ENCODE measurements at places on chromosomes 1 and 21.

- no peak for DNase-seq
Observed at GRCh38 chr21:40516335-40516734, 330.6 kb downstream of the DSCAM start.

GRCh38 chr1:212944229-212944901 lies 6.0 kb upstream of the VASH2 start:
- no peak for DNase-seq

DNA sequence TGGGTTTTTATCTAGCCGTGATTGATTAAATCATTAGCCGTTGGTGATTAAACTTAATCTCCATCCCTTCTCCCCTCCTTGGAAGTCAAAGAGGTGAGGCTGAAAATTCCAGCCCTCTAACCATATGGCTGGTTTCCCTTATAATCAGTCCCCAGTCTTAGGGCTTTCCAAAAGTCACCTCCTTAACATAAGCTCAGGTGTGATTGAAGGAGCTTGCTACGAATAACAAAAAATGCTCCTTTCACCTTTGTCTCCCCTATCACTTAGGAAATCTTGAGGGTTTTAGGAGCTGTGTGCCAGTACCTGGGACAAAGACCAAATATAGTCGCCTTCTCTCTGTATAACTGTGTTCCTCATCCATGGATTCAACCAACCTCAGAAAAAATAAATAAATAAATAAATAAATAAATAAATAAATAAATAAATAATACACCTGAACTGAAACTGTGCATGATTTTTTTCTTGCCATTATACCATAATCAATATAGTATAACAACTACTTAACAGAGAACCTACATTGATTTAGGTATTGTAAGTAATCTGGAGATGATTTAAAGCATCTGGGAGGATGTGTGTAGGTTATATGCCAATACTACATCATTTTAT lies 82.2 kb downstream of the PAPPA2 start:
- DNase-seq: no peak

GRCh38 chr1:110672753-110673108 lies 2.0 kb downstream of the KCNA3 start:
- DNase-seq: no peak

DNA sequence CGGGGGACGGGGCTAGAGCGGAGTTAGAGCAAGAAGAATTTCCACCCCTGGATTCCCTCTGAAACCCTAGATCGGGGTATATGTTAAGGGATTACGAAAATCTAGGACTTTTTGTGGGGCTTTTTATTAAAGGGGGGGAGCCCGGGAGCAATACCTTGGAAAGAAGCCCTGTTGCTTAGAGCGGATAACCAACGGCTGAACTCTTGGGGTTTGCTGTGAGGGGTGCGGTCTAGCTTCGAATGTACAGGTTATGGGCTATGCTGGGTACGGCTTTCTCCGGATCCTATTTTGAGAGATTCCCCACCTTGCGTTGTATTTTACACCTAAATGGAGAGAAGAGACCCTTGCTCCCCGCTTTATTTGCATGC lies 626 bp downstream of the DYRK3 start:
- peak; percentile 17 for DNase-seq

GRCh38 chr21:33769057-33769456 lies 126.8 kb downstream of the ITSN1 start:
- peak; percentile 18 for DNase-seq

- DNase-seq: no peak
Observed at GRCh38 chr21:33027401-33028286, 1.9 kb downstream of the OLIG2 start.

- DNase-seq: no peak
Observed at GRCh38 chr1:247409869-247410544, 6.0 kb upstream of the NLRP3 start.

DNA sequence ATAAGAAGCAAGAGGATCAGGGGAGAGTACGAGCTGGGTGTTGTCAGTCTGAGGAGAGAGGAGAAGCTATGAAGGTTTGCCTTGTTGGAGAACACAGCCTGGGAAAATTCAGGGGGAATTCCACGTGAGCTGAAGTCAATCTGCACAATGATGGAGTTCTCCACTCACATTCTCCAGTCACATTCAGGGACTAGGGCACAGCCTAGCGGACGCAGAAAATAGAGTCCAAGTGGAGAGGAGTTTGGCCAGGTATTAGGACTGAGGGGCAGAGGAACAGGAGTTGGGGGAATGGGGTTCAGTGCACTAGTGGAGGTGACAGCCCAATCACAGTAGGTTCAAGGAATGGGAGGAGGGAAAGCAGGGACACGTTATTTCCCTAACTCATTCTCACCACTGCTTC lies 124.0 kb downstream of the KCNH1 start:
- DNase-seq: no peak

DNA sequence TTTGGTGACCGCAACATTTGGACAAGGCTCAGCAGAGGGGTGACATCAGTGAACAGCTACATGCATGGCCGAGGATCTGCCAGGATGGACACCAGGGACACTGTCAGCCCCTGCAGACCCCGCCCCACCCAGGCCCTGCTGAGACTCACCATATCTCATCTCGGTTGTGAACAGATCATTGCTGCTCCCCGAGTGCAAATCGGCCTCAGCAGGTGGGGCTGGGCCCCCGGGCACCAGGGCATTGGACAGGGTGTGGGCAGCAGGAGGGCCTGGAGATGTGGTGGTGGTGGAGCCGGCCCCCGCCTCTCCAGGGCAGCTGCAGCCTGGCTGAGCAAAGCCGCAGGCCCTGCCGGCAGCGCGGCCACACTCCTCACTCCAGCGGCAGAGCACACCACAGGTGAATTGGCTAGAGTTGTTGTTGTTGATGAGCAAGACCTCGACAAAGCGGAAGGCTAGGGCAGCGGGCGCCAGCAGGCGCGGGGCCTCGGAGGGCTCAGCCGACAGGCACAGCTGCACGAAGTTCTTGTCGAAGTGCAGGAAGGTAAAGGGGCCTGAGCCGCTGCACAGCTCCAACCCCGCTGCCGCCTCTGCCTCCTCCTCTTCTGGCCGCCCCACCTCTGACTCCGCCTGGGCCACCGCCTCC lies 8.2 kb downstream of the ADGRB2 start:
- DNase-seq: no peak

DNA sequence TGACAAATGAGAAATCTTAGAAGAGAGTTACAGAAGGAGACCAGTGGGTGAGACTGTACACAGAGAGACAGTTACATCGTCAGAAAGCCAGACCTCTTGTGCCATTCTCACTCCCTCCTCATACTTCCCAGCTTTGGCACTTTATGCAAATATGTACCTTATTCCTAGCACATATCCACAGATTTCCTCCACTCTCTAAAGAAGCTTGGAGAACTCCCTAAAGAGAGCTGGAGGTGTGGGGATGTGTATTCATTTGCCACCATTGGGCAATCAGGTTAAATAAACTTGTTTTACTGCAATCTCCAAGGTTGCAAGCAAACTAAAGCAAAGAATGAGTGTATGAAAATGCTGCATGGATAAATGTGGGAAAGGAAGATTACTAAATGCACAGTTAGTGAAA lies 380.9 kb upstream of the PRMT6 start:
- DNase-seq: no peak

DNA sequence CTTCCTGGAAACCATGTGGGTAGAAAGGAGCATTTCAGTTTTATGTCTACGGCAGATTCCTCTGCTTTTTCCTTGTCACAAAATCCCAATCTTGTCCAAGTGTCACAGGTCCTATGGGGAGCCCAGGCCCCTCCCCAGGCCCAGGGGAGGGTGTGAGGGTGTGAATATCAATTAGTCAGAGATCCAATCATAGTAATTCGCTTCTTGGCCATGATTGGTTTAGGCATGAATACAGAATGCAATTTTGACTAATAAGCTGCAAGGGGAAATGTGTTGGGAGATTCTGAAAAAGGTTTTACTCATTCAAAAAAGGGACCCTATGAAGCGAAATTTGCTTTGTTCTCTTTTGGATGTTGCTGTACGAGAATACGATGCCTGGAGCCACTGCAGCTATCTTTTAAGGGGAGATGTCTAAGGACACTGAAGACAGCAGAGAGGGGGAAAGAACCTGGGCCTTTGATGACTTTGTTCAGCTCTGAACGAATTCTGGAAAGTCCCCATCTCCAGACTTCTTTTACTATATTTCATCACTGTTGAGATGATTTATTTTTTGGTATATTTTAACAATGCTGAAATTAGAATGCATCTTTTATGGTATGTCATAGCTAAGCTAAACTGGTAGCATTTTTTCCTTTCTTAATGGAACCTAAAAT lies 18.2 kb downstream of the TSPAN2 start:
- no peak for DNase-seq

- DNase-seq: no peak
Observed at GRCh38 chr1:64663668-64664067, 81.2 kb upstream of the RAVER2 start.

DNA sequence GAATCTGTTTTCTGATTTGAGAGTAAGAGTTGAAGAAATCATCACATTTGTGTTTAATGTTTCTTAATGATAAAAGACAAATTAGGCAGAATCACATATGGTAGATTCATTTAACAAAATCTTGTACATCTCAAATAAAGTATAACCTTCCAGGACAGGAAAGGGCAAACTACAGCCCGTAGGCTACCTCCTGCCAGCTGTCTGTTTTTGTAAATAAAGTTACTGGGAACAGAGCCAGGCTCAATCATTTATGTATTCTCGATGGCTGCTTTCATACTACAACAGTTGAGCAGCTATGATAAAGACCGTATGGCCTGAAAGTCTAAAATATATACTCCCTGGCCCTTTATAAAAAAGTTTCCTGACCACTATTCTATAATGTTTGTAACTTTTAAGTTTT lies 204.1 kb downstream of the COL24A1 start:
- peak; percentile 5 for DNase-seq

GRCh38 chr21:16388291-16388690 lies 658.5 kb downstream of the USP25 start:
- peak; percentile 5 for DNase-seq

- no peak for DNase-seq
Observed at GRCh38 chr1:222165629-222166028, 382.3 kb downstream of the HHIPL2 start.

GRCh38 chr1:54474310-54475251 lies 68.4 kb upstream of the SSBP3 start:
- no peak for DNase-seq

DNA sequence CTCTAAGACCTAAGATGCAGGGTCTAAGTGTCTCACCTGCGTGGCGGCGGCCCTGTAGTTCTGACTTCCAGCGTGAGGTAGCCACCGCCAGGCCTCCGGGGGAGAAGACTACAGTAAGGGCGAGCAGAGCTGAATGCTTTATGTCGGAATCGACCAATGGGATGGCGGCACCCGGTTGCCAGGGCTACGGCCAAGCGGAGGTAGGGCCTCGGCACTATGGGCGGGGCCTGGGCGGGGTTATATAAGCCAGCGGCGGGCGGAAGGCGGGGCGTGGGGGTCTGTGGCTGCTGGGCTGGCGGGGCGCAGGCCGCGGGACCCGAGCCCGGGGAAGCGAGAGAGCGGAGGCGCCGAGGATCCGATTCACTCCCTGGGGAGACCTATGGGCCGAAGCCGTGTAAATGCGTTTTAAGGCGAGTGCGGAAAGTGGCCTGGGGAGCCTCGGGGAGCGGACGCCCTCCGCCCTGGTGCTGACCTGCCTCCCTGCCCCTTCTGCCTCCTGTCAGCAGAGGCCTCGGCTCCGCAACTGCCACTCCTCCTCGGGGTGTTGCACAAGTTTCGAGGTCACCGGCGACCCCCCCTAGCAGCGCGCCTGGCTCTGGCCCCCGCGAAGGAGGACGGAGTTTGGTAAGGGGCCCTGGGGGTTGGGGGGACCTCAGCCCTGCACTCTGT lies at the start of gene AZIN2:
Gene AZIN2 (plus strand): TSS at position 269 of the 669 bp plus-strand sequence. CDS start 1,097 bp downstream, outside the sequence.
- DNase-seq: peak; percentile 92

DNA sequence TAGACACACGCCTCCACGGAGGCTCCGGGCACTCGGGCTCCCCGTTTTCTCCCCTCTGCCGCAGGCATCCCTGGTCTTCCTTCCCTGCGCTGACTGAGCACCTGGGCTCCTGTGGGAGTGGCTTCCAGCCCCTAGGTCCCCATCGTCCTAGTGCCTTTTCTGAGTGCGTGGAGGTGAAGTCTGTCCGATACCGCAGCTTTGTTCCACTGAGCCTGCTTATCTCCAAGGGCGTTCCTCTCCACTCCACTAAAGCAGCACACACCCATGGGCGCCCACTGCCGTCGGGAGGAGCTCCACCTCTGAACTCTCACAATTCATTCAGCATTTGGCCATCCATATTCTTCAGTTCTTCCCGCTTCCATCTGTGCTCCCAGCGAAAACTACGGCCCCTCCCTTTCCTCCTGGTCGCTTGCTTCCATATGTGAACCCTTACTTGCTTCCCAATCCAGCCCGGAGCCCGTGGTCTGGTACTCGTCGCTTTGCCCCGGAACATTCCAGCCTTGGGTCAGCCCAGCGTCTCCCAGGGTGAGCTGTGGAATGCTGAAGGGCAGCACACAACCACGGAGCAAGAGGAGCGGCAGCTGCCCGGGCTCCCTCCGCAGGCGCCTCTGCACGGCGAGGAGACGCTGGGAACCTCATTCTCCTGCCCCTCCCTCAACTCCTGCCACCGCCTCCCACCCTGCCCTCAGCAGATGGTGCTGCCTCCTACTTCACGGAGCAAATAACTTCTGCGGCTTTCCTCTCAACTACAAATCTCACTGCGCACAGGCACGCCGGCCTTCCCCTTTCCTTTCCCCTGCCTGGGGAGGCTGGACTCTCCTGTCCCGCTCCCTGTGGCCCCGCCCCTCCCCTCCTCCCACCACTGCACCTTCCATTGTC lies 27.5 kb downstream of the ATP8B2 start:
- DNase-seq: peak; percentile 31

DNA sequence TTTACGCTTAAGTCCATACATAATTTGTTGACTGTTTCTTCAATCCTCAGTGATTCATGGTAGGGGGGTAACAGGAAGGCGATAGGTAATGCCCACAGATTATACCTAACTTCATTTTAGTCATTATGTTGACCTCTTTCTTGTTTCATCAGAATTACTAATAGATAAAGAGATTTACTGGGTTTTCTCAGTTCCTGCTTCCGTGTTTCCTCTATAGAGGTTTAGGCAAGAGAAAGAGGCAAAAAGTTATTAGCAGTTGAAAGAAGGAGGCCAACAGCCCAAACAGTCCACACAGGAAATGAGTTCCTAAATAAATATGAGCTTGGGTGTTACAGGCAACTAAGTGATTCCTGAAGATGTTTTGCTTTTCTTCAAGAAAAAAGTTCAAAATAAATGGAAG lies 17.9 kb upstream of the CLCA1 start:
- no peak for DNase-seq

DNA sequence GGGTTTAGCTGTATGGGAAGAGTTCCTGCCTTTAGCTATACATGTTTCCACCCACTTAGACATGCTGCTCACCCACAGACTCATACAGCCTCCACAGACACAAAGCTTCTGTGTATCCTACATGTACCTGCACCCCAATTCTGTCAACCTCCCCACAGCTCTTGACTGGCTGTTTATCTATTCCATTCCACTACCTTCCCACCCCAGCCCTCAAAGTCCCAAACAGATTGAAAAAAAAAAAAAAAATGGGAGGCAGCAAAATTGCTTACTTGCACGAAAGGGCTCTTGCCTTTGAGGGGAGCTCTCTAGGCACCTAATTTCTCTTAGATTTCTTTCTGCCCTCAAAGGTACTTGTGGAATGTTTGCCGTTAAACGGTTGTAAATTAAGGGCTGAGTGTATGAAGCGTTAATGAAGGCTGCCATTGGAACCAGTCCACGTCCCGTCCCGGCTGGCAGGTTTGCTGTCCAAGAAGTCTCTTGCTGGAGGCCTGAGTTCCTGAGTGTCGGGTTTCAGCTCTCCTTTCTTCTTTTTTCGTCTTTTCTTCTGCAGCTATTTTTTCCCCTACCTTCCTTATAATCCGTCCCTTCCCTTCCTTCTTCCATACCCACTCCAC lies 43.6 kb downstream of the PBX1 start:
- DNase-seq: peak; percentile 70

Measured in iris pigment epithelial cell (primary cell).